ENCODE measurements at places on chromosomes 11 and 22. TPM values are rescaled to one million over a fixed set of nuclear protein-coding genes. Genes with fewer than 3 reads are reported as not detected.

Gene OR2AG1
- total RNA-seq, result not detected

Gene TCN1
- 0.09 TPM for total RNA-seq

Gene FOLR2
- not detected for total RNA-seq

Gene OR2AG2
- not detected for total RNA-seq

Gene MS4A6A
- total RNA-seq, result not detected

Gene PRRG4
- total RNA-seq, result 1.2 TPM

Gene OR5P2
- not detected for total RNA-seq

Gene ACRV1
- not detected for total RNA-seq

Measured in A549 treated with ZK216348 at 1 μM for 4 hours (cell line).